ENCODE measurements at places on chromosomes 7 and 10.
A peak's percentile ranks its signal among the peaks of the same experiment; 100 is the strongest.

- H3K4me3 ChIP-seq, result no peak overlapping the region
- no peaks in the 10 kb centered on the region for H3K36me3 ChIP-seq
- H3K27me3 ChIP-seq, result peaks cover 6% of the 10 kb centered on the region
- DNase-seq, result no peak
- no peak overlapping the region for H3K27ac ChIP-seq
- no peaks in the 10 kb centered on the region for H3K4me1 ChIP-seq
These were observed 156.4 kb upstream of the MINDY3 start for GRCh38 chr10:16016688-16017087.

DNA sequence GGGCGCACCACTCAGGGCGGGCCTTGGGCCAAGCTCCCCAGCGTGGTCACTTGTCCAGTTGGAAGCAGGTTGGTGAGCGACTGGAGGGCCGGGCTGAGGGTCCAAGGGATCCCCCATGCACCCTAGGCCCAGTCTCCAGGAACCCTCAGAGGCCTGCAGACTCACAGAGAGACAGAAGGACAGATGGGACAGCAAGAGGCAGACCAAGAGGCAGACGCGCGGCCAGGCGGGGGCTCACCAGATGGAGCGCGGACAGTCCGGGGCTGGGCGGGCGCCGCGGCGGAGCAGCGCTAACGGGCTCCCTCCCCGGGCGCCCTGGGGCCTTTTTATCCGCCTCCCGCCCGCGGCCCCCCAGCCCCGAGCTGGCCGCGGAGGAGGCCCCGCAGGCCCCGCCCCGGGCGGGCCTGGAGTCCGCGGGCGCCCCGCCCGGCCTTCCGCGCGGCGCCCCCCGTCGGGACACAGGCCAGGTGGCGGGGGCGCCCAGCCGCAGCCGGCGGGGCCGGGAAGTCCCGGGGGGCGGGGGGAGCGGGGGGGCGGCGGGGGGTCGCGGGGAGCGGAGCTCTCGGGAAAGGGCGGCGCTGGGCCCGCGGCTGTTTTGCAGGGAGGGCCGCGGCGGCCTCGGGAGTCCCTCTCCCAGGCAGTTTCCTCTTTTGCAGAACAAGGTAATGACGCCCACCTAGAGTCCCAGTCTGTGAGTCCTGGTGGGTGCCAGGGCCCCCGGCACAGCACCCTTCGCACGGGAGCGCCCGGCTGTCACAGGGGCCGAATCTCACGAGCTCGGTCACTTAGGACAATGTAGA, at the start of gene LOXL4:
TSS of gene LOXL4 (minus strand) at position 301 of the 800 bp plus-strand sequence. CDS start 5,175 bp downstream, outside the sequence.
- DNase-seq, result no peak
- H3K27me3 ChIP-seq, result no peaks in the 10 kb centered on the region
- no peaks in the 10 kb centered on the region for H3K36me3 ChIP-seq
- peaks cover 37% of the 10 kb centered on the region for H3K4me1 ChIP-seq
- H3K4me3 ChIP-seq, result peak within 1 kb of the TSS; percentile 63
- H3K27ac ChIP-seq, result peak within 1 kb of the TSS; percentile 84

DNA sequence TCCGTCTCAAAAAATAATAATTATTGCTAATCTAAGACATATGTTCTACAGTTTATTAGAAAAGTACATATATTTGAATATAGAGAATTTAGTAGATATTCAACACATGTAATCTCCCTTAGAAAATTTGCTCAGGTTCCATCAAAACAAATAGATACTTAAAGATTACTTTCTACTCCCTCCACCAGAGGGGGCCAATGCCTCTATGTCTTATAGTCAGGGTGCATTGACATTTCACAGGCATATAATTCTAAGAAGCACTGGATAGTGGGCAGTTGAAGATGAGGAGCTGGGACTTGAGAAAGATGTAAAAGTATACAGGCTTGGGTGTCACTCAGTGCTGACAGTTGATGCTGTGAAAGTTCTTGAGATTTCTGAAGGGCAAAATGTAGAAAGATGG, 301.6 kb upstream of the HPS1 start:
- H3K4me3 ChIP-seq, result no peak overlapping the region
- no peaks in the 10 kb centered on the region for H3K27me3 ChIP-seq
- no peaks in the 10 kb centered on the region for H3K36me3 ChIP-seq
- H3K4me1 ChIP-seq, result no peaks in the 10 kb centered on the region

GRCh38 chr7:41219276-41219675, 483.6 kb downstream of the INHBA start:
- no peaks in the 10 kb centered on the region for H3K4me1 ChIP-seq
- no peak overlapping the region for H3K4me3 ChIP-seq
- H3K27ac ChIP-seq, result no peak overlapping the region
- DNase-seq, result no peak
- H3K36me3 ChIP-seq, result no peaks in the 10 kb centered on the region

DNA sequence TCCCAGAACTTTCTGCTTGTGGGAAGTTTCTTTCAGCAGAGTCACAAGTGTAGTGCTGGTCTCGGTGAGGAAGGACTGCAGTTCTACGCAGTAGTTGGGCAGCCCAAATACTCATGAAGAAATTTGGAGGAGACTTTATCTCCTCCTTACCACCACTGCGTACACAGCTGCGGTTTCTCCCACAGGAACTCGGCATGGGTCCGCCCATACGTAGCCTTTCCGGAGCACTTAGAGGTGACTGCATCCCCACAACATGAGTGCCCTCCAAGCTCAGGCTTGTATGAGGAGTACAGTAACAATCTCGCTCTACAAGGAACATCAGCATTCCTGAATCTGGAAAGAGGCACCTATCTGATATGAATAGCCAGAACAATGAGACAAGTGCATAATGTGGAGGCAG, 549.2 kb upstream of the SEMA3D start:
- DNase-seq, result no peak
- H3K4me3 ChIP-seq, result no peak overlapping the region
- no peaks in the 10 kb centered on the region for H3K27me3 ChIP-seq
- no peaks in the 10 kb centered on the region for H3K4me1 ChIP-seq
- no peak overlapping the region for H3K27ac ChIP-seq
- H3K36me3 ChIP-seq, result no peaks in the 10 kb centered on the region

Data from left ventricle myocardium inferior (tissue), 1 donor.